Activated naive CD4-positive, alpha-beta T cell treated with anti-CD3 and anti-CD28 coated beads, Interleukin-2, amount 50 U/mL, for 16 hours (primary cell): ENCODE measurements at places on chromosomes 7 and 10.

DNA sequence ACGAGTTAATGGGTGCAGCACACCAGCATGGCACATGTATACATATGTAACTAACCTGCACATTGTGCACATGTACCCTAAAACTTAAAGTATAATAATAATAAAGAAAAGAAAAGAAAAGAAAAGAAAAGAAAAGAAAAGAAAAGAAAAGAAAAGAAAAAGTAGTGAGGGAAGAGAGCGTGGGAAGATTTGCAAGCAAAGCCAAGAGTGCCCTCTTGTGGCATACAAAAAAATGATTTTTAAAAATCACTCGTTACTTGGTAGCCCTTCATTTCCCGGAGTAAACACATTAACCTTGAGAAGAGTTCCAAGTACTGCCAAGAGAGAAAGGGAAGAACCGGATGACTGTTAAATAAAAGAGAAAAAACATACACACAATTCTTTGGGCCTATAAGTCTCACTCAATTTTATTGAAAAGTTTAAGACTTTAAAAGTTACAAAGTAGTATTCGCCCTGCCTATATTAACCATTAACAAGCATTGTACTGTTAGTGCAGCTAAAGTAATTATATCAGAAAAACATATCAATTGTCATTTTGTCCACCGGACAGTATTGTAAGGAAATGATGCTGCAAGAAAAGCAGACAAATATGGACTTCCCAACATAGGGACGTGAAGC is 6.2 kb upstream of the CH25H start:
- DNase-seq = no peak

DNA sequence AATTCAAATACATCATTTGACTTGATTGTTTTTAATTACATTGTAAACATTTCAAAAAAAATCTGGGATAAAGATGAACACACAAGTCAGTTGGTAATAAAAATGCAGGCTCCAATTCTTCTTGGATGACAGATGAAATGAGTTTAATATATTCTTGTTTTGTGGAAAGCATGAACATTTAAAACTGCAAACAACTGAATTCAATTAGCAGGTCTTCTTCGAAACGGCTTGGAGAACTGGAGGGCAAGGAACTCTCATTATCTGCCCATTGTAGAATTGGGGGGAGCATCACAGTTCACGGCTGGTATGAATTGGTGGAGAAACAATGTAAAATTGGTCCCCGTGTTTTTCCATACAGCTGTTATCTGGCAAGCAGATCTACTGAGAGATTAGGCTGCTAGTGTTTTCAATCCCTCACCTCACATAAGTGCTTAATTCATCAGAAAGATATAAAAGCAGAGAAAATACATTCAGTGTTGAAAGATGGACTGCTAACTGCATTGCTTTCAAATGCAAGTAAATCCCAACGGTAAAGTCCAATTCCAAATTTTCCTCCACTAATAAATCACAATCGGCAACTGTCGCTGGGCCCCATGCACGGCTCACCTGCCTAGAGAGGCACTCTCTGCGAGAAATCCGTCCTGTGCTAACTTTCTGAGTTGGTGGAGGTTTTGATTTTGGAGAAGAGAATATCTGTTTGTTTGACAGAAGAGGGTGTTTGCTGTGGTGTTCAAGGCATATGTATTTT is 199.5 kb downstream of the ZNF438 start:
- no peak for DNase-seq

DNA sequence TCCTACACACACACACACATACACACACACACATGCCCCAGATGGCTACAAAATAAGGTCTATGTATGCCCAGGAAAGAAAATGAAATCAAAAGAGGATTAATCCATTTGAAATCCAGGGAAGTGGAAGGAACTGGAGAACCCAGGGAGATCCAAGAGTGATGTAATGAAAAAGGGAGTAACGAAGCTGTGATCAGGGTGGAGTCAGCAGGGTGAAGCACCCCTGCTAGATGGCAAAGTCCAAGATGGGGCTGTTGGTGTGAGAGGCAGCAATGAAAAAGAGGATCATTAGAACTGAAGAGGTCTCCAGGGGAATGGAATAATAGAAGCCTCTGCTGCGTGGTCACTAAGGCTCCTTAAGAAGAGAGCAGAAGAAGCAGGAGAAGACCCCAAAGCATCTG is 43.6 kb upstream of the IL6 start:
- no peak for DNase-seq

GRCh38 chr10:97861097-97861750 is 11.6 kb downstream of the GOLGA7B start:
- no peak for DNase-seq

DNA sequence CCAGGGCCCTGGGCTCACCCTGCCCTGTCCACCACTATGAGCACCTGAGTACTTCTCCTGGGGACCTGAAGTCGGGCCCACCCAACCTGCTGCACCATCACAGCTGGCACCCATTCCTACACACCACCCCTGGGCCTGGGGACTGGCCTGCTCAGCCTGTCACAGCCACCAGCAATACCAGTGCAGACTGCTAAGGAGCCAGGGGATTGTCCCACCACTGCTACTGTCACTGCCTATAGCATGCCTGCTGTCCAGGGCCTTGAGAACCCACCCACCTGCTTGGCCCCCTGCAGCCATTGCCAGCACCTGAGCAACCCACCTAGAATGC is 624.8 kb upstream of the FOXK1 start:
- DNase-seq = no peak

DNA sequence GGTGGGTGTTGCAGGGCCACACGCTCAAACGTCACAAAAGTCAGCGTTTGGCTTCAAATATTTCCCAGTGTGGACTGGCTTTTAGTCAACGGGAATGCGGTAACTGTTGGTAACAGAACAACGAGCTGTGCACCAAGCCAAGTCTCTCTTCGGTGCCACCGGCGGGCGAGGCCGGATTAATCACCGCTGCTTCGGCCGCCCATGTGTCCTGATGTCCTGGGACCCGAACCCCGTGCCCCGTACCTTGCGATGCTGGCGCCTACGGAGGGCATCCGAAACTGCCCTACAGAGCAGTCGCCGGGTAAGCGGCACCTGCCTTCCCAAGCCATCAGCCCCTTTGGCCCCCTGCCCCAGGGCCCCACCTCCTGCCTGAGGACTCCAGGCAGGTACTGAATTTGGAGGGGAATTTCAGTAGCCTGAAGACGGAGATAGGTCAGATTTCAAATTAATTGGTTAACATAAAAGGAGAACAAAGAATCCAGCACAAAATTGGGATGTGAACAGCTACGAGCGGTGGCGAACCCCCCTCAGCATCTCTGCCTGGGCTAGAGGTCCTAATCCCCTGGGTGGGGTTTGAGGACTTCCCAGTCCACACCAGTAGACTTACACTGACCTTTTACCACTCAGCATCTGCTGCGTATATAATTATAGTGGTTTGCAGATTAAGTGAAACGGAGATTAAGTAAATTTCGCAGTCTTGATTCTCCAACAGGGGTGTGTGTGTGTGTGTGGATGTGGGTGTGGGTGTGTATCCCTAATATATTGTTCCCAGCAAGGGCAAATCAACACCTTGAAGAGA is at the start of gene LRRC72:
LRRC72 (plus strand) TSS at position 84 of the 799 bp plus-strand sequence; CDS start at position 212, 128 bp downstream.
- no peak for DNase-seq

DNA sequence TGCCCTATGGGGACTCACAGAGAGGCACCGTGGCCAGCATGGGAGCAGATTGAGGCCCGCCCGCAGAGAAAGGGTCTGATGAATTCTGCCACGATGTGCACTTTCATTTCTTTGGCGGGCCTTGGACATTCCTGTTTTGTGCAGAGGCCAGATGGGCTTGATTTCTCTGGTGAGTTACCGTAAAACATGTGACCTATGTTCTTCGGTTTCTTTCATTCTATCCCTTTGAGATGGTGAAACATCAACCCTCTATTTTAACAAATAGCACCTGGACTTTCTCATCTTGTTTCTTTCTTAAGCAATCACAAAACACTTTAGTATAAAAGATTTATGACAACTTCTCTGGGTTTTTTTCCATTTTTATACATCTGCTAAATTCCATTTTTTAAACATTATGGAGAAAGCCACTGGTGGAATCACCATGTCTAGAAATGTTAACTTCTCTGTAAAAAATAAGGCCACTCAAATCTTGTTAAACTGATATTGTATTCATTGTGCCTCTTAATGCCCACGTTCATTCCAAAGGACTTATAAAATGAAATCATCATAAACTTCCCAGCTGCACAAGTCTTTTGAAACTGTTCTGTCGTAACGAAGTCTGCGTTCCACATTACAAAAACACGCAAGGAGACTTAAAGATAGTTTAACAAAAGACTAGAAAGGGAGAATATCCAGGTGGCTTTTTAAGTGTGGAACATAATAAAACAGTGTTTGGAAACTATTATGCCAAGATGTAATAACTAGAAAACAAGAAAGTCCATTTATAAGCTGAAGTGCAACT is 21.4 kb upstream of the ODAD2 start:
- no peak for DNase-seq

GRCh38 chr10:51588984-51589383 is 110.4 kb downstream of the CSTF2T start:
- DNase-seq = no peak

DNA sequence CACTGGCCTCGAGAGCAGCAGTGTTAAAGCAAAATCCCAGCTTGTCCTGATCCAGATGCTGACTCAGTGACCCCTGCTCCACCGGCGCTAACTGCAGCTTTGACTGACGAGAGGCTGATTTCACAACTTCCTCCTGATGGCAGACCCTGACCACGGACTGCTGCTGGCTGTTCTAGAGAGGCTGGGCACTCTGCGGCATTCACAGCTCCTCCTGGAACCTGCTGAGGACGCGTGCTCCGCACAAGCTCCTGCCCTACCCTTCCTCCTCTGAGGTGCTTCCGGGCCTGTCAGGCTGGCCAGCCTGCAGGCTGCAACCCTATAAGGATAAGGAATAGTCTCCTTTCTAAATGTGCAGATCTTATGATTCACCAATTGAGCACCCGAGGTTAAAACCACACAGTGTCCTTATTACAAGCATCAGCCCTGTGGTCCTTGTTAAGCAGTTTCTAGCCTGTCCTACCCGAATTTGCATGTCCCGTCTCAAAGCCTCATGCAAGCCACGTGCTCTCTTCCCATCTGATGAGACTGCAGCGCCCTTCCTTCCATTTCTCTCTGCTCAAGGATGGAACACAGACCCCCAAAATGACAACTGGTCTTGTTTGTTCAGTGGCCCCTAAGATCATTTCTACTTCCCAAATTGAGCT is 35.5 kb upstream of the NCAPG2 start:
- no peak for DNase-seq

- no peak for DNase-seq
Observed at GRCh38 chr7:80359476-80359875, 152.4 kb downstream of the GNAT3 start.

GRCh38 chr10:128727114-128727513 is 600.9 kb upstream of the MKI67 start:
- DNase-seq = no peak

GRCh38 chr10:66337211-66337610 is 588.6 kb upstream of the LRRTM3 start:
- DNase-seq = no peak

DNA sequence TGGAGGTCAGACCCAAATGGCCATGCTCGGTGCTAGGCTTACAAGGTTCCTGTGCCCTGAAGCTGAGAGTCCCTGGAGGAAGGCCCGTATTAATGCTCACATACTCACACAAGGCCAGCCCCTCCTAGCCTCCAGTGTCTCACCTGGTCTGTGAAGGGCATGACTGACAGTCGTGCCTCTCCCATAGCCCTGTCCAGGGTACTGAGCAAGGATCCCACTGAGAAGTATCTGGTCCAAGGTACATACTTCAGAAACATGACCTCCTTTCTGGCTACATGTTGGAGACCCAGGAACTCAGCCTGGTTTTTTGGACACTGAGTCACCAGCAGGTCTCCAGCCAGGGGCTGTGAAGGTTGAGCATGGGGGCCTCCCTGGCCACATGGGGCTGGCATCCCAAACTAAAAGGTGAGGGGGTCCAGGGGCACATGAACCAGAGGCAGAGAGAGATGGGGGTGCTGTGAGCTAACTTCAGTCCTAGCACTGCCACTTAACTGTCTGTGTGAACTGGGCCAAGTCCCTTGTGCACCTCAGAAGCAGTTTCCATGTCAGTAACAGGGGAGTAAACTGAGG is 17.6 kb upstream of the RASGEF1A start:
- DNase-seq = no peak

- DNase-seq = no peak
Observed at GRCh38 chr10:110789604-110790433, 81.9 kb upstream of the PDCD4 start.

DNA sequence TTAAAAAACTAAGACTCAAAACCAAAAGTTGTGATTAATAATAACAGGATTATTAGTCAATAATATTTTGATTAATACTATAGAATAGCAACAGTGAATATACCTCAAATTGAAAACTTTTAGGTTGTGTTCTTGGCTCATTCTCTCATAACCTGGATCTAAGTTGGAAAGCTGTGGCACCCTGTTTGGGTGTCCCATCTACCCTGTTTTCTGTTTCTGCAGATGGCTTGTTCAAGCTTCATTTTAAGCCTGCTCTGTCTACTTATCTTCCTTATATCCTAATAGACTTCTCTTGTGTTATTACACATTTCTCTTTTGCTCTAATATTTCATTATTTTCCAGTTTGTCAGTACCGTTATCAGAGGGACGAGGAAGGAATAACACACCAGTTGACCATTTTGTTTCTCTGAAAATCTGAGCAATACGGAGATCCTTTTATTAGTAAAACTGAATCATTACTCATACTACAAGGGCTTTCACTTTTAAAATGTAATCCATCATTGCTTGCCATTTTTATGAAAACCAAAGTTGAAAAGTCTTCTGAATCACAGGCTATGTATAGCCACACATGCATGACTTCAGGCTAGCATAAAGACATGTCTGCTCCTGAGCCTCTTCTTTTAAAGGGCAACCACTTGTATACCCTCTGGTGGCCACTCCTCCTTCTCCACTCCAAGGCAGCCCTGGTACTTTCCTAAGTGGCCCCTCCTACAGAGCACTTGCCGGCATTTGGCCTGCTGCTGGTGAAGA is 22.3 kb downstream of the COX15 start:
- DNase-seq = no peak

GRCh38 chr7:22601408-22601807 is 101.4 kb upstream of the STEAP1B start:
- DNase-seq = no peak

- no peak for DNase-seq
Observed at GRCh38 chr7:18547509-18548187, 52.1 kb downstream of the HDAC9 start.

- DNase-seq = no peak
Observed at GRCh38 chr7:99422625-99423024, 13.9 kb downstream of the BUD31 start.

GRCh38 chr10:9449530-9449929 is 1395.0 kb downstream of the GATA3 start:
- no peak for DNase-seq

GRCh38 chr10:100436255-100436654 is 26.6 kb upstream of the WNT8B start:
- no peak for DNase-seq

- peak; percentile 74 for DNase-seq
Observed at GRCh38 chr7:98745722-98746318, 124.0 kb downstream of the TMEM130 start.
